ENCODE measurements at places on chromosomes 13 and 19.

- DNase-seq, result no peak
These were observed 1031.6 kb downstream of the SLITRK1 start for GRCh38 chr13:82850644-82851043.

GRCh38 chr13:67803118-67803517, 573.0 kb upstream of the PCDH9 start:
- DNase-seq, result no peak

GRCh38 chr13:104571161-104571892, 1505.1 kb upstream of the SLC10A2 start:
- peak; percentile 90 for DNase-seq

DNA sequence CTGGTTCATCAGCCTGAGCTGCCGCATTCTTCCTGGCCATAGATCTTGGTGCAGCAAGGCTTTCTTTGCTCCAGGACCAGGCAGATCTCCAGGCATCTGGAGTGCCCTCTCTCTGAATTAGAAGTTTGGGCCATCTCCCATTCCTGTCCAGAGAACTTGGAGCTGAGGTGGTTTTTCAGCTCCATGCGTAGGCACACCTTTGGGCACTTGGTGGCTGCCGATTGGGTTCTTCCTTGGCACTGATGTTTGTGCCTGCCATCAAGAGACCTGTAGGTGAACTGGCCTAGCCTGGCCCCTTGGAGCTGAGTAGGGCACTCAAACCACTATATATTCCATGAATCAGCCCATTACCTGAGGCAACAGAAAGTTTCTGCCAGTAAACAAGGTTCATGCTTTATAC, 206.0 kb upstream of the PCDH17 start:
- no peak for DNase-seq

- no peak for DNase-seq
These were observed 296.5 kb downstream of the MZT1 start for GRCh38 chr13:72430923-72431322.

GRCh38 chr13:34034411-34034810, 216.5 kb downstream of the RFC3 start:
- no peak for DNase-seq

GRCh38 chr13:40330950-40331349, 335.5 kb downstream of the FOXO1 start:
- no peak for DNase-seq

DNA sequence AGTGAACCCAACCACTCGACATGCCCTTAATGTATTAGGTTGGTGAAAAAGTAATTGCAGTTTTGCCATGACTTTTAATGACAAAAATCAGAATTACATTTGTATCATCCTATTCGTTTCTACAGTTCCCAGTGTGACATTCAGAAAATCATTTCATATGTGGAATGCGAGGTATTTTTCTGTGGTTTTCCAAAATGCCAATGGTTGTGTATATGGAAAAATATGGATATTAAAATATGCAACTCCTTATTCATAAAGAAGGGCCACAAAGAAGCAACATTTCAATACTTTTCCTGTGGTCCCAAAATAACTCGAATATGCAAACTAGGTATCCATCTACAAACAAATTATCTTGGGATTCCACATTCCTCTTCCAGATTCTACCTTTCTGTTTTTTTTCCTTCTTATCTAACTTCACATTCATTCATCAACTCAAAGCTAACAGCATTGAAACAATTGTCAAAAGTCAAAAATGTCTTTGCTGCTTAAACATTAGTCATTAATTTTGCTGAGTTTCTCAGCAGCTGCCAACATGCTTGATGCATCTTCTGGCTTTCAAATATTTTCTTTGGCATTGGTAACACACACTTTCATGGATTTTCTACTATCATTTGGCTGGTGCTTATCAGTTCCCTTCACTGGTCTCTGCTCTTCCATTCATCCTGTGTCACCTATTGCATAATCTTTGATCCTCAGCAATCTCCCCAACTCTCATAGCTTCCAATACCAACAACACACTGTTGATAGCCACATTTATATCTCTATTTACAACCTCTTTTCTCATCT, 1445.4 kb downstream of the EFNB2 start:
- DNase-seq, result no peak

DNA sequence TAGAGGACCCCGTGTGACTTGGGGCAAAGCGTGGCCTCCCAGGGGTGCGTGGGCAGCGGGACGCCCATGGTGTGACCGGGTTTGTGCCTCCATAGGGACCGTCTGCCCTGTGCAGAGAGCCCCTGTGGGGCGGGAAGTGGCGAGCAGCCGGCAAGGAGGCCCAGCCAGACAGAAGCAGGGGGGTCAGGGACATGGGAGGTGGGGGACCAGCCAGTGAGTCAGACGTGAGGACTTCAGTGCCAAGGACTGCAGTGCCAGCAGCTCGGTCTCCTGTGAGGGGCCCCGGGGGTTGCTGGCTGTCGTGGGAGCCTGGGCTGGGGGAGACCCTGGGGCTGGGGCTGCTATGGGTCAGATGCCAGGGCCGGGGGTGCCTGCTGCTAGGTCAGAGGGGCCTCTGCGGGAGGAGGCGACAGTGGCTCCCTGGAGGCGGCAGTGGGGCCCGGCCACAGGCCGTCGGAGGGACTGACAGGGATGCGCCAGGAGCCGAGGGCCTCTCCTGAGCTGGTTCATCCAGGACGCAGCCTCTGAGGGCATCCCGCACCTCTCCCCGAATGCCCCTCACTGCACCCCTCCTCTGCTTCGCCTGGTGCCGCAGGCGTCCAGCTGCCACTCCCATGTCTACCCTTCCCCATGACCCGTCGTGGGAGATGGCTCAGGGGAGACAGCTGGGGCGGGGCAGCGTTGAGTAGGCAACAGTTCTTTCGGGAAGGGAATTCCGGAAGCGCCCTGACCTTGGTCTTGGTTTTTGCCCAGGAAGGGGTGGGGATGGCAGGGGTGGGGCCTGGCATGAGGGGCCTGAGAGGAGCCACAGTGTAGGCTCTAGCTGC, 80.0 kb downstream of the KDM4B start:
- DNase-seq, result no peak

GRCh38 chr13:94464771-94465170, 14.7 kb downstream of the DCT start:
- no peak for DNase-seq

DNA sequence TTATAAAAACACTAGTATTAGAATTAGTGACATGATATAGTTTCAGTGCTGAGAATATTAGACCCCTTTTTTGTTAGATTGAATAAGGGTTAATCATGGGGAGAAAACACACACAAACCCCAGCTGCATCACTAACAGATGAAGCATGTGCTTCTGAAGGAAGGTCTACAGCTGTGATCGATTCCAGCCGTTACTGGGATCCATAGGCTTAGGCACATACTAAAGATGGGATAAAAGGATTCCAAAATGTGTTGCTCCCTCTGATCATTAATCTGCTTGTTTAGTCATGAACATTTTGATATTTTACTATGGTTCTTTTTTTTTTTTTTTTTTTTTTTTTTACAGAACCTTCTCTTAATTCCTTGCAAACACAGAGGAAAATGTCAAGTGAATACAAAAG, 1591.3 kb downstream of the EFNB2 start:
- no peak for DNase-seq

DNA sequence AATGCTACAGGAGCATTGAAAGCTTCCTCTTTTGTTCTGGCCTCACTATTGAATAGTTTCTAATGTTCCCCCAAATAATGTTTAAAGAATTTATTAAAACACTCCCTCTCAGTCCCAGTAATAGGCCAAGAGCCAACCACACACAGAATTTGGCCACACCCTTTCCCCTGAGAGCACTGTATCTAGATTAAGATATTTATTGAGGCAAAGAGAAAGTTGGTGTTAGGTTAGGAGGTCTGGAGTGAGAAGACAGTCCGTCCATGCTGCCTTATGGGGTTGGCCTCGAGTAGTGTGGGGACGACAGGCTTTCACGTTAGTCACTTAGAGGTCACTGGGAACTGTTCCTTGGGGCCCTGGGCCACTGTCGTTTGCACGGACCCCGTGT, 122.9 kb upstream of the RNF113B start:
- no peak for DNase-seq

DNA sequence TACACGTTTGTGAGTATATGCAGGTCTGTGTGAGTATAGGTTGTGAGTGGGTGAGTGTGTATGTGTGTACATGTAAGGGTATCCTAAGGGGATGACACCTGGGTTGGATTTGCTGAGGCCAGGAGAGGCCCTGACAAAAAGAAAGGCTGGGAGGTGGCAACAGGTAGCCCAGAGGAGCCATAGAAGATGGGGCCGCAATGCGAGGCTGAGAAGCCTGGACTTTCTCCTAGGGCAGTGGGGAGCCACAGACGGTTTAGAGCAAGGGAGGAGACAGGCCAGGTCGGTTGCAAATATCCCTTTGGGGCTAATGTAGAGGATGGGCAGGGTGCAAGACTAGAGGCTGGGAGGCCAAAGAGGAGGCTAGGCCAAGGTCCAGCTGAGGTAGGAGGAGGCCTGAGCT, 54.3 kb downstream of the CELF5 start:
- no peak for DNase-seq

DNA sequence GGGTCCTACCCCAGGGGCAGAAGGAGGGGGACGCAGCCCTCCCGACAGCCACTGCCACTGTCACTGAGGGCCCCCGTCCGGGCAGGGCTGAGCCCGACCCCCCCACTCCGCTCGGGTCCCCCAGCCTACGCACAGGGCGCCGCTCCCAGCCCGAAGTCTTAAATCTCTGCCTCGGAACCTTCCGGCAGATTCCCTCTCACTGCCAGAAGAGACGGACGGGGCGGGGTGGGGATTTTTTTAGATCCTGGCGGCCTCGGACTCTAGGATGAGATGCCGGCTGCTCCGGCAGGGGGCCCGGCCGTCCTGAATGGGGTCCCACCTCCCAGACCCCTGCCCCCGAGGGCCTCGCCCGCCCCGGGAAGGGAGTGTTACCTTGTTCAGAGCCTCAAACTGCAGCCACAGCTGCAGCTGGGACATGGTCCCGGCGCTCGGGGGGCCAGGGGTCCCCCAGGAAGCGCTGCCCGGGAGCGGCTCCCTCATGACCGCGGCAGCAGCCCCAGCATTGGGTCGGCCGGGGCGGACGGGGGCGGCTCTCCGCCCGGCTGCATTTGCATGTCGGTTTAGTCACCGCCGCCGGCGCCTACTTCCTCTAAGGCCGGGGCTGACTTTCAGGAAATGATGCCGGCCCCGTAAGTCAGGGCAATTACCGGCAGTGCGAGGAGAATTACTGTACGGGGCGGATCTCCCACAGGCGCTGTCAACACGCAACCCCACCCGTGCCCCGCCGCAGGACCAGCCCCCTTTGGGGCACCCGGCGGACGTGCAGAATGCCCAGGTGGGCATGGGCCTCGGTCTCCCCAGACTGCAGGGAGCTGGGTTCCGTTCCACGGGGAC, 28.1 kb downstream of the GPX4 start:
- DNase-seq, result no peak

DNA sequence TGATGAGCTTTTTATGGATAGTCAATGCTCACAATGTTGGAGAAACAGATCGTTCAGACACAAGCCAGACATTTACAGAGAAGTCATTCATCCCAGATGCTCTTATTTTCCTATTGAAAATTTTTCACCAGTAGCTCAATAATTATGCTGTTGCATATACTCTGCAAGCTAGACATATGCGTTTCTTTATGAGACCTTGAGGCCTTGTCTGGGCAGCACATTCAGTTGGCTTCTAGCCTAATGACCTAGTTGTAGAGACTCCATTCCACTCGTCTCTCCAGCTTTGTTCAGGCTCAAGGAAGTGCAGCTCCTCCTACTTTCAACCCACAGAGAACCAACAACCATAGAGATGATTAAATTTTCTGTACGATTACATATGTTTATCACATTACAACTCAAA, 237.7 kb downstream of the MZT1 start:
- DNase-seq, result no peak

- no peak for DNase-seq
These were observed 205.8 kb downstream of the GGACT start for GRCh38 chr13:100382785-100383184.

GRCh38 chr19:13234518-13234917, 84.3 kb downstream of the IER2 start:
- DNase-seq, result peak; percentile 77

GRCh38 chr13:93926425-93926824, 553.1 kb downstream of the DCT start:
- no peak for DNase-seq

DNA sequence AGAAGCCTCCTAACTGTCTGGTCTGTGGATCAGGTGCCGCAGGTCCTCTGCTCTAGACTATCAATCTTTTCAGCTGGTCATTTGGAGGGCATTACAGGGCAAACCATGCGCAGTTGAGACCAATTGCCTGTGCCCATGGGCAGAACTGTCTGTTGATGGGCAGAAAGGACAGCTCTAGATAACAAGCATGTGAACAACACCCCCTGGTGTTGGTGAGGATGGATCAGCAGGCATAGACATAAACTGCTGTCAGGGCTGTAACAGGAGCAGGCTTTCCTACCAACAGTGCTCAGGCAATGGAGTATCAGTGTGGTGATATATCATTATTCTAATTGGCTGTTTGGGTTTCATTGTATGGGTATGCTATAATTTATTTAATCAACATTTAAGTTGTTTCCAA, 104.7 kb upstream of the KL start:
- peak; percentile 48 for DNase-seq

DNA sequence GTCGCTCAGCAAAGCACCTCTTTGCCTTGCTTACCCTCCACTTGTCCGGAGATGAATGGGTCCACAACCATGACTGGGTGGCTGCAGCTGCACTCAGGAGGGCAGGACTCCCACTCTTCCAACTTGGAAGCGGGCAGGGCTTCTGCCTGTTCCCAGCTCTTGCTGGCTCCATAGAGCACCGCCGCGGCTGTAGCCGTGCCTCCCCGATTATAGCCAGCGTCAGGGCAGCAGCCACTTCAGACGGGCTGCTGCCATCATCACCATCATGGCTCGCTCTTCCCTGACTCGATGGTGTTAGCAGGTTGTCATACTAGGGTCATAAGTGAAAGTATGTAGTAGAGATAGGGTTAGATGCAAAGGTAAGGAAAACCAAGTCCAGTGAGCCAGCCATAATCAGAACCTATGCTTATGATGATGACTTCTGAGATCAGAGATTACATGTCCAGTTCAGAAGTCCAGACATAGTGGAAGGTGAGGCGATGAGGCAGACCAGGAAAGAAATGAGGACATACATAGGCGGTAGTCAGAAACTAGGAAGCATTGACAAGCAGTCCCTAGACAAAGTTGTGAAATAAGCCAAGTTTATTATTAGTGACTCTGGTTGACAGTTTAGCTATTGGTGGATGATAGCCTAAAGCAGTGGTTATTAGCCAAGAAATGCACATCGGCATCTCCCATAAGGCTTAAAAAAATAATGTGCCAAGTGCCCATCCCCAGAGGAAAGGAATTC, 4.4 kb upstream of the INTS6 start:
- DNase-seq, result no peak

DNA sequence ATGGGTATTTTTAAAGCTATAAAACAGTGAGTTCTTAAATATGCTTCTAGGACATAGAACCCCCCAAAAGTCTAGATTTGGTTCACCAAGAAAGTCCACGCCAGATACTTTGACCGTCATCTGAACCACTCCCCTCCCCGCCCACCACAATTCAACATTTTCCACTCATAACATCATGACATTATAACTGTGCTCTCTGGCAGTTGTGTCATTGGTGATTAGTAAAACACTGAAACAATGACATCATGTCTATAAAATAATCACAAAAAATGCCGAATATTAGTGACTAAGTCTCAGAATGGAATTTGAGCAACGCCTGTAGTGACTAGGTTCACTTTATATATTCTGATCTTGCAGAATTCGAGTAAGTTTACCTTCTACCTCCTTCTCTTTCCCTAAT, 732.3 kb downstream of the FGF9 start:
- DNase-seq, result no peak

GRCh38 chr19:4365341-4365740, 22.0 kb downstream of the MPND start:
- no peak for DNase-seq

Measured in WERI-Rb-1 (cell line).